ENCODE measurements at places on chromosomes 4 and X.
A peak's percentile ranks its signal among the peaks of the same experiment; 100 is the strongest.

- DNase-seq = no peak
Observed at GRCh38 chr4:138759554-138759902, 256.1 kb upstream of the NOCT start.

GRCh38 chr4:81747242-81747930, 275.7 kb upstream of the RASGEF1B start:
- DNase-seq = no peak

DNA sequence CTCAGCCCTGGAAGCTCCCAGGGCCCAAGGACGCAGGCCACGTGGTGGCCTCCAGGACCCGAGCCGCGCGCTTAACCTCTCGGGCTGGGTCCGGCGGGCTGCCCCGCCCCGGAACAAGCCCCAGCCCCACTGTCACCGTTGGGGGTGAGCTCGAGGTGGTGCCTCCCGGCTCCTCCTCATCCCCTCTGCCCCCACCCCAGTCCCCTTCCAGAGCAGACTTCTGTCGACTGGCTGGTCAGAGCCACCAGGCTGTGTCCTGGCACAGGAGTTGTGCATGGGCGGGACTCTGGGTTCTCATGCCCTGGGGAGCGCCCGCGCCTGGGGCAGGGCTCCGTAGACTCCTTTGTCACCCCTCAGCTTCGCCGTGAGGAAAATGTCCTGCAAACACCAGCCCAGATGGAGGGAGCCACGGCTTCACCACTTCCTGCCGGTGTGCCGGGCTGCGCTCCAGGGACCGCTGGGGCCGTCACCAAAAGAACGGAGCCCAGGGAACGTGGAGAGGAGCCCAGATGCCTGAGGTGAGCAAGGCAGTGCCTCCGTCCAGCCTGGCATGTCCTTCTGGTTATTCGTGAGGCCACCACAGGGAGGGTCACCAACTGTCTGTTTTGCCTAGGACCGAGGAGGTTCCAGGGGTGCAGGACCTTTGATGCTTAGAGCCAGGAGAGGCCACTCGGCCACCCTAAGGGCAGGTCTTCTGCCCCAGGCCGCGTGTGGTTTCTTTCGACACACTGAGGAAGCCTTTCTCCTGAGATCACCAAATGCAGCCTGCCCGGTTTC, 7.1 kb upstream of the RGS12 start:
- peak; percentile 71 for DNase-seq

DNA sequence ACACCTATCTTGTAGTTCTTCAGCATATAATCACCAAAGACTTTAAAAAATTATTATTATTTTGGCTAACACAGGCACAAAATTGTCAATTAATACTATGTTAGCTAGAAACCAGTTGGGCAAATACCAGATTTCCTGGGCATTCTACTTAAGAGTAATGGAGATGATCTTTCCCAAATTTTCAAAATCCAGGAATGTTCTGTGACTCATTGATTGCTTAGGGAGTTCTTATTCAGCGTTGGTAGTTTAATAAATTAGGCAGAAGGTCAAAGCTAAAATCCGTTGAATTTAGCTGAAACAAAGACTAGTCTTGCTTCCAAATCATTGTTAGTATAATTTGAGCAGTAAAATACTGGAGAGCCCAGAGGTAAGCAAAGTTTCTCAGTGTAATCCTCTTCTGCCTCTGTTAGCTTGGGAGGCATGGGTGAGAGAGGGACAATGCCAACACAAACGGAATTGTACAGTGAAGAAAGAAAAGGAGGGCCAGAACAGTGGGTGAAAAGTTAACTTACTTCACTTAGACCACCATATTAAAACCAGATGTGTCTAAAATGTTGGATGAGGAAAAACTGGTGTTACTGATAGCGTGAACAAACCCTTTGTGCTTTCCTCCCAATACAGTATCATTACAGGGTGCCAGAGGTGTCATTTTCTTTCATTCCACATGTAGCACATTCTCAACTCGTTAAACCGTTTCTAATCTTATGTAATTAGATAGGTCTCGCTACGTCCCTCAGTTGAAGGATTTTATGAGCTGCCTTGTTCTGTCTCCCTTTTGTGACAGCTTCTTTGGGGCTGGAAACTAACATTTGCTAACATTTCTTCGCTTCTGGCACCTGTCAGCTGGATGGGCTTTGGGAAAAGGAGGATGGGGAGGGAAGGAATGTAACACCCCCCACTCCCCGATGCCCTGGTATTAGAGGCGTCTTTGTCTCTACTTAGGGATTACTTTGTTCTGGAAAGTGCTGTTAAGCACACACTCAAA, 87.4 kb upstream of the CITED1 start:
- no peak for DNase-seq

DNA sequence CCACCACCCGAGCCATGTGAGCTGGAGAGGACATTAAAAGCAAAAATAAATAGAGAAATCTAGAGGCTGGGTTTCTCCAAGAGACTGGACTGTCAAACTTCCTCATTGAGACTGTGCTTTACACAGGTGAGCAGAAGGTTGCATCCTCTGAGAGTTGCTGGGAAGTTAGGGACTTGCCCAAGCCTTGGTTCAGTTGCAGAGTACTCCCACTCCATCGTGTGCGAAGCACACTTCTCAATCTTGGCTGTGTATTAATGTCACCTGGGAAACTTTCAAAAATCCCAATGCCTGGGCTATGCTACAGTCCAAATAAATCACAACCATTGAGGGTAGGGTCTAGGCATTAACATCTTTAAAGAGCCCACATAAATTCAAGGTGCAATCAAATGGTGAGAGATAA, 89.2 kb downstream of the ZNF330 start:
- no peak for DNase-seq

DNA sequence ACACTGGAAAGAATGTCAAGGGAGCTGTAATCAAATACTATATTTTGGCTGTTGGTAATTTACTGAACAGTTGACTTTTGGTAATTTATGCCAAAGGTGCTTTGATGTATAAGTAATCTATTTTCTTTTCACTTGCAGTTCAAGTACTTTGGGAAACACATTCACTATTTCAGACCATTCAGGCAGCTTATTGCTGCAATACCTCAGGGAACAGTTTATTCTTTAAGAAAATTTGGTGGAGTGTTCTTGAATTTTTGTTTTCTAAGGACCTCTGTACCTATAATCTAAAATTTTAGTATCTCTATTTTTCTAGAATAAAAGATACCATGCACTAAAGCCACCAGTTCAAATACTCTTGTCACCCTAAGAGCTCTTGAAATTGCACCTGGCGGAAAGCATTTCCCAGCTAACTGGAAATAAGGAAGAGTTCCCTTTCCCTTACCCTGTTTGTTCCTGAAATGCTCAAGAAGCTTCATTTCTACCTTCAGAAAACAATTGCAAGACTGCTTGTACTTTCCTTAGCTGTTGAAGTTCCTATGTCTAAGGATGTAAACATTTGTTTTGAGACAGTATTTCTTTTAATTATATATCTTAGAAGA, 633.5 kb upstream of the FAT1 start:
- DNase-seq = no peak

Data from kidney (tissue), 22 donors.